Umbilical cord (tissue), 2 donors: ENCODE measurements at places on chromosomes 16 and 17. TPM values are rescaled to one million over a fixed set of nuclear protein-coding genes. Genes with fewer than 3 reads are reported as not detected.

The RAB26 gene
- 0.48 TPM for total RNA-seq

The NETO2 gene
- 14.7 TPM for total RNA-seq

The TMC8 gene
- not detected for total RNA-seq

The SRCIN1 gene
- 2.4 TPM for total RNA-seq

The SDK2 gene
- total RNA-seq = 0.96 TPM

The PNMT gene
- not detected for total RNA-seq

The LITAFD gene
- 0.48 TPM for total RNA-seq

The WNK4 gene
- not detected for total RNA-seq

The FMNL1 gene
- 3.1 TPM for total RNA-seq

DNA sequence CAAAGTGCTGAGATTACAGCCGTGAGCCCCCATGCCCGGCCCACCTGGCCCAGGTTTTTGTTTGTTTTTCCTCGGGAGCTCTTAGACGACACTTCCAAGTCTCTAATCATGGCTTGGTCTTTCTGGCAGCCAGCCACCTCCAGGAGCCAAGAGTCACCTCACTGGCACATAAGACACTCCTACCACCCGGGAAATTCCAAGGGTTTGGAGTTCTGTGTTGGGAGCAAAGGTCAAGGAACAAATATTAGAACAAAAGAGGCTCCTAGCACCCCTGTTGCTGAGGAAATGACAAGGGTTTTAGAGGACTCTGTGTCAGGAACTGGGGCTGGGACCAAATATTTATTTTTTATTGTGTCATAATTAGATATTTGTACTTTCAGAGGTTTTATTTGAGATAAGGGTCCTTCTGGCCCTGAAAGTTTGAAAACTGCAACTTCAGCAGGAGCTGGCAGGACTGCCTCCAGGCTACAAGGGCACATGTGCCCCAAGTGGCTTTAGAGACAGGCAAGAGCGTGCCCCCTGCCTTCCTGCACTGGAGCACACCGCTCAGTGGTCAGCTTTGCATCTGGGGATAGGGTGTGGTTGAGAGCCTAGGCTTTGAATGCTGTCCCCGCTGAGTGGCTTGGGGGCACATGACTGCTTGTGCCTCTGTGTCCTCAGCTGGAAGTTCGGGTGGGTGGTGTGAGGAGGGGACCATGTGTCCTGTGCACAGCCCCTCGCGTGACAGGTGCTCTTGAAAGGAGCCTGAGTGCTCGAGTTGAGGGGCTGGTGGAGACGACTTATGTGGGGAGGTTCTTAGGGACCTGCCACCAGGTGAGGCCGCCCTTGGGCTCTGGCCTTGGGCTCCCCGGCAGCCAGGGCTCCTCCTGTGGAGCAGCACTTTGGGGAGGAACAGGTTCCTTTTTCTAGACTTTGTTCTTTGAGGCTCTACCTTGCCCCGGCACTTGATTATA is 29.7 kb downstream of the MGRN1 start:
- no peak for DNase-seq

- no peak for DNase-seq
Observed at GRCh38 chr17:60529806-60530205, 3.8 kb upstream of the APPBP2 start.

DNA sequence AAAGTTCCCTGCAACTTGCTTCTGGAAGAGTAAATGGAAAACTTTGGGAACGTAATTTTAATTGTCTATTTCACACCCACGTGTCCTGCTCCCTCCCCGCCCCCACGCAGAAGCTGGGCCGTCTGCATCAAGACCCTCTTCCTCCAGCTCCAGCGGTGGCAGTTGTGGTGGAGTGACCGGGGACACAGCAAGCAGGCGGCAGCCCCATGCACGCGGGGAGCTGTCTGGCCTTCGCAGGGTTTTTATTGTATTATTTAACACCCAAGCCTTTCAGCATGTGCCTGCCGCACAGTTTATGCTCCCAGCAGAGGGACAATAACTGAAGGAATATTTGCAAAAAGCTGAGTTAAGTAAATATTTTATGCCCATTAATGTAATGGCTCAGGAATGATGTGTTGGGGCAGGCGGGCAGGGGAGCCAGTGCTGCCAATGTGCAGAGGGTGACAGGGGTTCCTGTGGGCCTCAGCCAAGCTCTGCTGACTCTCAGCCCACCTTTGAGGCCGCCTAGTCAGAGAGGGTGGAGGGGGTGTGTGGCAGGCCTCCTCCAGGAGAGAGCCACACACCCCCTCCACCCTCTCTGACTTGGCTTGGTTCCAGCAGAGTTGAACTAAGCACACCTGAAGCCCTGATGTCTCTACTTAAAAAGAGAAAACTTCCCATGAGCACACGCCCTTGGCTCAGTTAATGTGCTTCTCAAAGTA is 32.4 kb upstream of the ENPP7 start:
- no peak for DNase-seq

- no peak for DNase-seq
Observed at GRCh38 chr16:85735225-85735635, 15.7 kb downstream of the C16orf74 start.

DNA sequence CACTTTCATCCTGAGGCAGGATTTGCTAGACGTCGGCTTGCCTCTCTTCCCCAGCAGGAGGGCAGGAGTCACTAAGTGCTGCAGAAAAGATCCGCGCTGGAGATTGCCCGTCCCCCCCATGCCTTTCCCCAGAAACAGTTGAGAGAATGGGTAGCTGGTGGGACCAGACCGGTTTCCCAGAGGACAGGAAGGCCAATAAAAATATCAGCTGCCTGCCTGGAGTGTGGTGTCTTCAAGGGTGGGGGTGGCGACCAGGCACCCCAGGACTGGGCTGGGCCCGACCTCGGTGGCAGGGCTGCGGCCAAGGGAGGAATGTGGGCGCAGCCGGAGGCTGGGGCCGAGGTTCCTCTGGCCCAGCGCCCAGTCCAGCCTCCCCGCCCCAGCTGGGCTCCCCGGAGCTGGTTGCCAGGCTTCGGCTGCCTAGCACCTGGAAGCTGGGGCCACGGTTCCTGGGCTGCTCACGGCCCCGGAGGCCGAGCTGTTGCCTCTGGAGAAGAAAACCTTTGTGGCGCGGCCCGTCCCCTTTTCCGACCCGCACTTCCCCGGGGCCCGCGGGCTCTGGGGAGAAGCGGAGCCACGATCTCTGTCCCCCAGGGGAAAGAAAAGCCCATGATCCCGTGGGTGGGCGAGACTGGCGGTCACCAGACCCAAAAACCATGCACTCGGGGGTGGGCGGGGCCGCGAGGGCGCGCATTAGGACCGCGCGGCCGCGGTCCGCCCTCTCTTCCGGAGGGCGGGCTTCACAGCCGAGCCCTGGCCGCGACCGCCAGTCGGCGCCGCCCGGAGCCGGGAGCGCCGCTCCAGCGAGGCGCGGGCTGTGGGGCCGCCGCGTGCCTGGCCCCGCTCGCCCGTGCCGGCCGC is at the start of gene TRAF4:
TRAF4 (plus strand) TSS at position 769 of the 861 bp plus-strand sequence. CDS start 102 bp downstream, outside the sequence.
- peak; percentile 88 for DNase-seq

DNA sequence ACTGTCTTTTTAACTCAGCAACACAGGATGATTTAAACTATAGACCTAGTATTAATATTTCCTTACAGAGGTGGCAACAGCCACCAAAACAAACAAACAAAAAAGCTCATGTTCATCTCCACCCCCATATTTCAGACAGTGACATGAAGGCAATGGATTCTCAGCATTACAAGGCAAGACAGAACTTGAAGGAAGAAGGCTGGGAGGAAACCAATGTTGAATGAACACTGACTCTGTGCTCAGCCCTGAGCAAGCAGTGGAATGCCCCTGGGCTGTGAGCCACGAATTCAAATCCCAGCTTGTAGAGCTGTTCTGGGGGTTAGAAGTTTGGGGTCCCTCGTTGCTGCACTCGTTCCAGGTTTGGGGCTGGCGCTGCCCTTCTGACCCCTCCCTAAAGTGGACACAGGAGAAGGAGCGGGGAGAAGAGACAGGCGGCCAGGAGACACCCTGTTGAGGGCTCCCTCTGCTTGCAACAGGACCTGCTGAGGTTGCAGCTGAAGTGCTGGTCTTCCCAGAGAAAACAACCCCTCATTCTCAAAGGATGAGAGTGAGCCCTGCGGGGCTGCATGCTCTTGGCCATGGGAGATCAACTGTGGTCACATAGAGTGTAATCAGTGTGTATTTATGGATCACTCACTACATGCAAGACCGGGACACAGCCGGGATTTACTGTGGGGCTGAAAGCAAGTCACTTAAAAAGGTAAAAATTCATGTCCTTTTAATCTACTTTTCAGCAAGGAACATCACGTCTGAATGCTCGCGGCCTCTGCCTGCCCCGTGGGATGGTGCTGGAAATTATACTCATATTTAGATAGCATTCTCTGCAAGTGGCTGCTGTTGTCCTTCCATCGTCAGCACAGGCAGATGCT is 34.3 kb downstream of the MYH3 start:
- DNase-seq = peak; percentile 32

DNA sequence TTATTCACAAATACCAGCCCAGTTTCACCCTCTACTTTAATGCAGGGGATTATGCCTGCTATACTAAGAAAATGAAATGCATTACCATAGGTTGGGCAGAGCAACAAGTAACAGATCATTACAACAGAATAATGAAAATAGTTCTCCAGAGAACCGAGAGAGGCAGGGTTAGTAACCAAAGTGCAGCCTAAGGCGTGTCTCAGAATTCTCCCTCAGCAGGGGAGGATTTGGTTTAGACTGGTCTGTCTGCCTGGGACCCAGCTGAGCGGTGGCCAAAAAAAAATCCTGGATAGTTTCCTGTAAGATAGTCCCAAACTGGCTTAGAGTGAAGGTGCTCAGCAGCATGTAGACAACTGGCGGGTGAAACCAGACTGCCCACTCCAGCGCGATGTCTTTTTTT is 30.8 kb upstream of the ADCY7 start:
- peak; percentile 62 for DNase-seq

- DNase-seq = no peak
Observed at GRCh38 chr17:41118721-41119120, 548 bp upstream of the KRTAP4-11 start.

GRCh38 chr16:87044829-87045228 is 272.4 kb downstream of the C16orf95 start:
- no peak for DNase-seq

DNA sequence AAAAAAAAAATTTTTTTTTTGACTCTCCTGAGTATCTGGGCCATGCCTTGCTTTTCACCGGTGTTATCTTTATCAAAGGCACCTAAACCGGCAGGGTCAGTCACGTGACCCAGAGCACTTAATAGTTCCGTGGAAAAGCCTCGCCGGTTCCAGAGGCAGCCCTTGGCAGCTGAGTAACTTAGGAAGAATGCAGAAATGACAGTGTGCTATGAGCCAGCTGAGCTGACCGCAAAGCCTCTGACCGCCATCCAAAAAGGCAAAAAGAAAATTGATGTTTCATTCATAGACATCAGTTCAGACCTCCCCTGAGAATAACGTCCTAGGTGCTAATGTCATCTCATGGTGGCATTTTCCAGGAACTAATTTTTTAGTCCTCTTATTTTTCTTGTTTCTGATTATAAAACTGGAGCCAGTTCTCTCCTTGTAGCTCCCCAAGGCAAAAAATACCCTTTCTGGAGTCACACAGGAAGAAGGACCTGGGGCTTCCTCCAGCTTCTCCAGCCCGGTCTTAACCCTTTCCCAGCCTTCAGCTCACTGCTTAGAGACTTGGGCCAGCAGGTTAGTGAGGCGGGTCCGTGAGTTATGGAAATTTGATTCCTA is 122.6 kb downstream of the SOCS1 start:
- DNase-seq = peak; percentile 97

- no peak for DNase-seq
Observed at GRCh38 chr16:31713945-31714902, 159.4 kb upstream of the ZNF267 start.

GRCh38 chr16:74561626-74562025 is 45.3 kb downstream of the GLG1 start:
- no peak for DNase-seq

GRCh38 chr16:66004699-66005098 is 361.8 kb upstream of the CDH5 start:
- peak; percentile 82 for DNase-seq

DNA sequence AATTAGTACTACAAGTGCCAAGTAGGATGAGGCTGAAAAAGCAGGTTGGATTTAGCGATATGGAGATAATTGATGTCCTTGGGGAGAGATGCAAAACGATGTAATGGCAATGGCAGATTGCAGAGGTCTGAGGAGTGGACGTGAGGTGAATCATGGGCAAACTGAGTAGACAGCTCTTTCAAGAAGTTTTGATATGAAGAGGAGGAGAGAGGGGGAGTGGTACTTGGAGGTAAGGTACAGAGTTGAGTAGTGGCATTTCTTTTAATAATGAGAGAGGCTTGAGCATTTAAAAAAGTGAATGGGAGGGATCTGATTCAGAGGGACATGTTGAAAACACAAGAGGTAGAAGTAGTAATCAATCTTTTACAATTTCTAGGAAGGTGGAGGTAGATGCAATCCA is 17.7 kb upstream of the VPS4A start:
- no peak for DNase-seq

DNA sequence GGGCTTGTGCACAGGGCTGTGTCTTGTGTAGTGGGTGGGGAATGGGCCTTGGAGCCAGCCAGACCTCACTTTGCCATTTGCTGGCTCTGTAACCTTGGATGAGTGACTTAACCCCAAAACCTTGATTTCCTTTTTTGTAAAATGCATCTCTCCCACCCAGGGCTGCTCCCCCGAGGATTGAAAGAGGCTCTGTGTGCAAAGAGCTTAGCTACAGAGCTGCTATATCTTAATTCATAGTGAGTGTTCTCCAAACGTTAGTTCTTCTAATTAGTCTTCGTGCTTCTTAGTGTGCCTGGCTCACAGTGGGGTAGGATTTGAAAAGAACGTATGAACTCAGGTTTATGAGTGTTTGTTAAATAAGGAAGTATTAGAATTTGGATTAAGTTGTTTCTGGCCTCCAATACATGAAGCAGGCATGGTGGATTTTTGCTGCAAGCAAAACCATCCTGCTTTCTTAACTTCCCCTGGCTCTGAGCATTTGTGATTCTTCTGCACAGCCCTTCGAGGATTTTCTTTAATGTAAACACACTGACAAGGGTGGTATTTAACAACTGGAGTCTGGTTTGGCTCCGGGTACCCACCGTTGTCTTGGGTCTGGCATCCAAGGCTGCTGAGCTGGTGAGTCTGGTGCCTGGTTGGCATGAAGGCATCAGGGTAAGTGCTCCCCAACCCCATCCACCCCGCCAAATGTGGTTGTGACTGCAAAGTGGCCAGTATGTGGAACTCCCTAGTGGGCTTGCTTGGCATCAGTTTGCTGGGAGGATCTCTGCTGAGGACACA is 29.7 kb downstream of the KSR1 start:
- peak; percentile 63 for DNase-seq

DNA sequence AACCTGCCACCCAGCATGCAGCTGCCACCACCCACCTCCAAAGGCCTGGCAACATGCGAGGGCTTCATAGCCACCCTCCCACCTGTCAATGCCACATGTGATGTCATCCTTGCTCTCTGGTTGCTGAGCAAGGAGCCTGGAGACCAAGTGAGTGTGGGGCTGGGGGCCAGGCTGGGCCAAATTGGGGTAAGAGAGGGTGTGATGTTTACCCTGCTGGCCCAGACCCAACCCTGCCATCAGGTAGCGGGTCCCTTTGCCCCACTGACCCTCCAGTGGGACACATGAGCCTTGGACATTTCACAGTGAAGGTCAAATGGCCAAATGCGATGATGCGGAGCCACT is 8.9 kb downstream of the ALOX15B start:
- no peak for DNase-seq

GRCh38 chr17:47789611-47790561 is 31.7 kb downstream of the OSBPL7 start:
- peak; percentile 43 for DNase-seq
